T47D (cell line): ENCODE measurements at places on chromosomes 4 and X.

DNA sequence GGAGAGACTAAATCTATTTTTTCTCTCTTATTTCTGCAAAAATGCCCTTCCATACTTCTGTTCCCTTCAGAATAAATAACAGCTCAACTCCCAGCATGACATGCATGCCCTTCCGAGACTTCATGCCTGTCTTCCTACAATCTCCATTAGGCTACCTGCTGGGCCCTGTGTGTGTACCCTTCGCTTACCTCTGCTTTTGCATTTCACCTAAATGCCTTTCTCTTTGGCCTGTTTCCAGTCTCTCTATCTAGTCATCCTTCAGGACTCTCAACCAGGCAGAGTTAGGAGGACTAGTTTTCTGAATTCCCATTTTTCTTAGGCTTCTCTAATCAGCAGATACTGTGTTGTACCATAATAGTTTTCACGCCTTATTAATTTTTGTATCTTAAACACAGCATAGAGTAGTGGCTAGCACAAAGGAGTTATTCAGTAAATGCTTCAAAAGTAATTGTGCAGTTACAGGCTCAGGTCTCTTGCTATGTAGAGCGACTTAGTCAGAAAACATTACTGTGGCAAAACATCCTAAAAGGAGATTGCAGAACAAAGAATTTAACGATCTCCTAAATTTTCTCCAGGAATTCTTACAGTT, 20.5 kb downstream of the SEPTIN11 start:
- DNase-seq = no peak

DNA sequence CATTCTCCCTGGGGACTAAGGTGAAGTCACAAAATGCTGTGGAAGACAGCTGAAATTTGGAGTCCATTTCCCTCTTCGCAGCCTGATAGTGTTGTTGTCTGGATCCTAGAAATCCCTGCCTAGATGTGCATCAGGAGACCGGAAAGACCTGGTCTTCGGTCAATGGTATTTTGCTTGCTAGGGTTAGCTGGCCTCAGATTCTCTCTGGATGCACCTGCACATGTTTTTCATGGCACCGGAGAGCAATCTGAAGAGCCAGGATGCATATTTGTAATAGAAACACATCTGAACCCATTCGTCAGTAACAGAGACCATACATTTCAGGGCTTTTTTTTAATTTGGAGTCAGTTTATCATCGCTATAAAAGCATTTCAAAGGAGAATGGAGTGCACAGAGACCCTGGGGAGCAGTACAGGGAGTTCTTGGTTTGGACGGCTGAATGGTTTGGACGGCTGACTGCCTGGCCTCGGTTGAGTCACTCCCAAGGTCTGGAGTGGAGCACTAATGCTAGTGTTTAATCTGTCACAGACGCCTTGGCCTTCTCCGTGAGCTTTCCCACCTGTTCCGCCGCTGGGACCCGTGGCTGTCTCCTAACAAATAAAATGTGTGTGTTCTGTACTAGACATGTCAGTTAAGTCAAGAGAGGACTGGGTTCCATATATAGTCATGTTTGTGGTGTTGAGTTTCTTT, 7.5 kb upstream of the PDLIM3 start:
- no peak for DNase-seq

DNA sequence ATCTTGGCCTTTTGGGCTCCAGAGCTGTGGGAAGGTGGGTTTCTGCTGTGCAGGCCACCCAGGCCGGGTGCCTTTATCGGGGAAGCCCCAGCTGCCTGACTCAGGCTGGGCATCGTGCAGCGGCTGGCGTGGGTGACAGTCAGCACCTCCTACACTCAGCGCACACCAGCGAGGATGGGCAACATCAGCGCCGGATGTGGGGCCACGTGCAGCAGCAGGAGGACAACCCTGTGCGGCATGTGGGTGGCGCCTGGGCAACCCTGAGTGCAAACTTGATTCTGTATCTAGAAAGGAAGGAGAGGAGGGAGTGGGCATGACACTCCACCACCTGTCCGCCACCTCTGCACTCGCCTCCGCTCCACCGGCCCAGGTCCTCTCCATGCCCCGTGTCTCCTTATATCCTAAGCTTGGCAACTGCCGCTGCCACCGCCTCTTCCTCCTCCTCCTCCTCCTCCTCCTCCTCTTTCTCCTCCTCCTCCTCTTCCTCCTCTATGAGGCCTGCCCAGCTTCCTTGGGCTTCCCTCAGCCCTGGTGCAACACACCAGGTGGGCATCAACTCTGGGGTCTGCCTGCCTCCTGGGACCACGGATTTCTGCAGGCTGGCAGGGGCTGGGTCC, 107.4 kb upstream of the AFAP1 start:
- no peak for DNase-seq

DNA sequence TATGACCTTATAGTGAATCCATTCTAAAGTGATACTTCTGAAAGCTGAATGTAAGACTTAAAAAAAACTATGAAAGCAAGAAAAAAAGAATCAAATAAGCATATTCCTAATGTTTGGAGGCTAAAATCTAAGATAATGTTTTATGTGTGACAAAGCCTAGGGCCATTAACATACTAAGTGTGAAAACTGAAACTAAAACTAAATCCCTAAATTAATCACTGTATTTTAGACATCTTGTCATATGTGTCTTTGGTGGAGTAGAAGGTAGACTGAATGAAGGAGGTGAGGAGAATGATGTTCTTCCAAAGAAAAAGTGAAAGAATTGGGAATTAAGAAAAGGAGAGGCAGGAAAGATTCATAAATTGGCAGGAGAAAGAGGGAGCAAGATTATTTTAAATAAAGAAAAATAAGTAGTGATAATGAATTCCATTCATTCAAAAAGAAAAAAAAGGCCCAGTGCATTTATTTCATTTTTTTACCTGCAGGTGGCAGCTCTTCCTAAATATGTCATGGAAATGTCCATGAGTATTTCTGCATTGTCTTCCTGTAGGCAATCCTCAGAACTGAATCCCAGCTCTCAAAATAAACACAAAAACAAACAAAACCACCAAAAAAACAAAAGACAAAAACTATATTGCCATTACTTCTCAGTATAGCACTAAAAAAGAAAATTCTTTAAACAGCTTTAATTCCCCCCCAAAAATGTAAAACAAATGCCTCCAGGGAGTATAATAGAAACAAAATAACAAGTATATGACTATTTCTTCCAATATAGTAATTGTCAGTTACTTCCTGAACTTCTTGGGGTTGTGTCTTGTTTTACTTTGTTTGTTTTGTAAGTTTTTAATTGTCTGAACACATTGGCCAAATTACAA, 17.0 kb upstream of the AP1AR start:
- peak; percentile 59 for DNase-seq

- peak; percentile 29 for DNase-seq
Measured at GRCh38 chr4:56468097-56468422, 643 bp downstream of the SRP72 start.

- DNase-seq = no peak
Measured at GRCh38 chrX:23066588-23067281, 67.0 kb downstream of the DDX53 start.

DNA sequence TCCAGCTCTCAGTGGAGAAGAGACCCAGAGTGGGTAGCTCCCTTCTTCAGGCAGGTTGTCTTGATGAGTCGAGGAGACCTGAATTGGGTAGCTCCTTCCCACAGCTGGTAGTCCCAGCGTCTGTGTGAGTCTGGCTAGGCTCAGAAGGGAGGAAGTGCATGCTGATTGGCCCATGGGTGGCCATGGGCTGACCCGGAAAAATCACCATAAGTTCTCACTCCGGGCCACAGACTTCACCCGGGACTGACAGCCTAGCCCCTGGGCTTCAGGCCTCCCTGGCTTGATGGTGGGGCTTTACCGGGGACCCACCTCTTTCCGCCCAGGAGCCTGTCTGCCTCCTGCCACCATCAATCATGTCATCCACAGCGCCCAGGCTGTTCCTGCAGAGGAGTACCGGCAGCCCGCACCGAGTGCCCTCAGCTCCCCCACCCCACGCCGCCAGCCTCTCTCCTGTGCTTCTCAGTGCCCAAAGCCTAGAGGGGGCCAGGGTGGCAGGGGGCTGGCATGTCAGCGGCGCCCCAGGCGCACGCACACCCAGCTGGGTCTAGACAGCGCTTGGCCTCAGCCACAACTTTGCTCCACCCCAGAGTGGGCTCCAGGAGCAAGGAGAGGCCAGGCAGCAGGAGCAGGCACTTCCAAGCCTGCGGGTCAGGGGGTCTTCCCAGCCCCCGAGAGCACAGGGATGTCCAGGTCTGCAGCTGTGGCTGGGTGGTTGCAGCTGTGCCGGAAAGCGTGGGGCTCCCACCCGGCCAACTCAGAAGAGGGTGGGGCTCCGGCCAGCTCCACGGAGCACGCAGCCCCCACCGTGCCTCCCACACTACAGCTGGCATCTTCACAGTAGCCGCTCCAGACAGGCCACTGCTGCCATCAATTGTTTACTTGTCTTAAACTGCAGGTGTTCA, 16.1 kb upstream of the SAT1 start:
- DNase-seq = no peak

- DNase-seq = no peak
Measured at GRCh38 chr4:8374851-8375649, 65.5 kb downstream of the ACOX3 start.

GRCh38 chr4:137980641-137981040, 261.5 kb downstream of the SLC7A11 start:
- no peak for DNase-seq

GRCh38 chrX:66632473-66632872, 6.4 kb downstream of the EDA2R start:
- DNase-seq = no peak

DNA sequence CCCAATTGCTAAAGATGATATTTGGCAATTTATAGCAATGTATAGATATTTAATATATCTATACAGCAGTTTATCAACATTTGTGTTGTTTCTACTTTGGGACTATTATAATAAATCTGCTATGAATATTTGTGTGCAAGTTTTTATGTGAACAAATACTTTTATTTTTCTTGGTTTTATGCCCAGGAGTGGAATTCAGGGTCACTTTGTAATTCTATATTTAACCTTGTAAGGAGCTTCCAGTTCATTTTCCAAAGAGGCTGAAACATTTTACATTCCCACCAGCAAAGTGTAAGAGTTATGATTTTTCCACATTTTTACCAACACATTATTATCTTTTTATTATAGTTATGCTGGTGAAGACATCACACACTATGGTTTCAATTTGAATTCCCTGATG, 801.3 kb downstream of the PCDH18 start:
- DNase-seq = no peak

DNA sequence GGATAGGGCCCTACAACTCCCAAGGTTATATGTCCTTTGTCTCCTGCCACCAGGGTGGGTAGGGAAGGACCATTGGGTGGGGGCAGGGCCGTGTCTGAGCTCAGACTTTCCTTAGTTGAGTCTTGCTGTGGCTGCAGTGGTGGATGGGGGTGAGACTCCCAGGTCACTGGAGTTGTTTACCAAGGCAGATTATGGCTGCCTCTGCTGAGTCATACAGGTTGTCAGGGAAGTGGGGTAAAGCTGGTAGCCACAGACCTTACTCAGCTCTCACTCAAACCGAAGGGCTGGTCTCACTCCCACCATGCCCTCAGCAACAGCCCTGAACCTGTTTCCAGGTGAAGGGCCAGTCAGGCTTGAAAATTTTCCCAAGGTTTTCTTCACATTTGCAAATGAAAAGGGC, 58.8 kb upstream of the FAAH2 start:
- DNase-seq = no peak

GRCh38 chr4:94744850-94745249, 12.9 kb upstream of the BMPR1B start:
- DNase-seq = no peak

GRCh38 chr4:64713256-64713840, 304.1 kb upstream of the TECRL start:
- no peak for DNase-seq

GRCh38 chr4:174365018-174365587, 81.4 kb downstream of the CEP44 start:
- DNase-seq = peak; percentile 29

- no peak for DNase-seq
Measured at GRCh38 chr4:48661391-48661790, 118.7 kb downstream of the FRYL start.

- DNase-seq = no peak
Measured at GRCh38 chr4:52051213-52051614, at the start of gene SPATA18. SPATA18 (plus strand) TSS chr4:52051304; CDS start chr4:52051705, 401 bp downstream.

DNA sequence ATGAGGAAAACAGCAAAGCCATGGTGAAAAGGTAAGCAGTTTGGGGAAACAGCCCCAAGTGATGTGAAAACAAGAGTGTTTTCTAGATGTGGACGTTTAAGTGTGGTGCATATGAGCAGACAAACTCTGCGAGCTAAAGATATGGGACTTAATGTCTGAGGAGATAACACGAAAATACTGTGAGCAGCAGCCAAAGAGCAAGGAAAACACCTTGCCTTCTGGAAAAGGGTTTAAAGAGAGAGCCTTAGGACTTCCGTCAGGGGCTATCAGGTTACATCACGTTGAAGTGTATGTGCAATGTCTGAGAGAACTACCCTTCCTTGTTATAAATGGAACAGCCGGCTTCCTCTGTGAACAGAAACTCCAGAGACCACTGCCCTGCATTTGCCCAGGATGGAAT, 54.2 kb downstream of the LEF1 start:
- no peak for DNase-seq

GRCh38 chr4:86130160-86130933, 229.5 kb downstream of the MAPK10 start:
- DNase-seq = no peak

- no peak for DNase-seq
Measured at GRCh38 chrX:386239-386767, 404 bp downstream of the PPP2R3B start.

- DNase-seq = no peak
Measured at GRCh38 chr4:7092026-7092425, 24.2 kb upstream of the GRPEL1 start.

DNA sequence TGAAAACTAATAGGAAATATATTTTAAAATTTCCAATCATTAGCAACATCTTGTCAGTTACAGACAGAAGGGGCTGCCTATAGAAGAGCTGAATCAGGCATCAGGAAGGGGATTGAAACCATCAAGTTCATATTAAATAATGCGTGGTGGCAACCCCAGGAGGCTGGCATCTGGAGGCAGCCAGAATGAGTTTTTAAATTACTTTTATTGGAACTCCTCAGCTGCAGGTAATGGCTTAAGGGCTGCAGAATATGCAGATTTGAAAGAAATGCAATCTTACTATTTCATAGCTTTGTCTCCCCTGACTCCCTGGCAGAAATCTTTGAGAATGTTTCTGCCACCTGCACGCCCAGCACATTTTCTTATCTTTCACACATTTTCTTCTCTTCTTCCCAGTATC, 711.6 kb downstream of the PCDH19 start:
- no peak for DNase-seq

GRCh38 chr4:78784236-78784865, 8.2 kb downstream of the BMP2K start:
- DNase-seq = no peak

- DNase-seq = no peak
Measured at GRCh38 chr4:63063760-63064159, 1345.5 kb downstream of the TECRL start.

DNA sequence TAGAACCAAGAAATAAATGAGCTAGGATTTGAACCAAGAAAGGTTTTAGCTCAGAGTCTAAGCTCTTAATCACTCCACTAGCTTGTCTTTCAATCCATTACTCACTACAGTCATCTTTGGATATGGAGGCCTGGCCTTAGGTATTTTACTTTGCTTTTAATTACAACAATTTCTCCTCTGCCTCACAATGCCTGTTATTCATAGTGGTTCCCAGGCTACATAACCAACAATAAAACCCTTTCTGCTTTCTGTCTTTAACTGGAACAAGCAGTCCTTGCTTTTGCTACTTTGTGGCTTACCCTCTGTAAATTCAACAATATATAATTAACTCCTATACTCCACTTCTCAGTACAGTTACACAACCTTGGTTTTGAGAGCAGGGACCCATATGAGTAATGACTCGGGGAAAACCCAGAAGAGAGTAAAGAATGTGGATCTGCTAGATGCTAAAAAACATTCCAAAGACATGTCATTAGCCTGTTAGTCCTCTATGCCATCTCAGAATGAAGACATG, 94.7 kb upstream of the NAP1L5 start:
- no peak for DNase-seq
